ENCODE measurements at places on chromosomes 1 and 21.

DNA sequence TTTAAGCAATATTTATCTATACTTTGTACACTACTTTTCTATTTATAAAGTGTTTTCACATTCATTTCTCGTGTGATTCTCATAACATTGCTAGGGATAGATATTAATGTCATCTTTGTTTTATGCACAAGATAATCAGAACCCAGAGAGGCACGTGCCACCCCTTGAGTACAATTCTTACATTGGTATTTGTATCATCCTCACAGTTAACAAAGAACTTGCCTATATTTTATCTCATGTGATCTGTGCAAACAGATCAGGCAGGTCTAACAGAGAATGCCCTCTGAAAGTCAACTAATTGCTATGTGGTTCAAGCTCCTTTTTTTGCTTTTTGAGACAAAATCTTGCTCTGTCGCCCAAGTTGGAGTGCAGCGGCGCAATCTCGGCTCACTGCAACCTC lies 604.5 kb downstream of the LMO4 start:
- DNase-seq = no peak

- DNase-seq = no peak
These were observed 1.5 kb upstream of the CRABP2 start for GRCh38 chr1:156706657-156707416.

DNA sequence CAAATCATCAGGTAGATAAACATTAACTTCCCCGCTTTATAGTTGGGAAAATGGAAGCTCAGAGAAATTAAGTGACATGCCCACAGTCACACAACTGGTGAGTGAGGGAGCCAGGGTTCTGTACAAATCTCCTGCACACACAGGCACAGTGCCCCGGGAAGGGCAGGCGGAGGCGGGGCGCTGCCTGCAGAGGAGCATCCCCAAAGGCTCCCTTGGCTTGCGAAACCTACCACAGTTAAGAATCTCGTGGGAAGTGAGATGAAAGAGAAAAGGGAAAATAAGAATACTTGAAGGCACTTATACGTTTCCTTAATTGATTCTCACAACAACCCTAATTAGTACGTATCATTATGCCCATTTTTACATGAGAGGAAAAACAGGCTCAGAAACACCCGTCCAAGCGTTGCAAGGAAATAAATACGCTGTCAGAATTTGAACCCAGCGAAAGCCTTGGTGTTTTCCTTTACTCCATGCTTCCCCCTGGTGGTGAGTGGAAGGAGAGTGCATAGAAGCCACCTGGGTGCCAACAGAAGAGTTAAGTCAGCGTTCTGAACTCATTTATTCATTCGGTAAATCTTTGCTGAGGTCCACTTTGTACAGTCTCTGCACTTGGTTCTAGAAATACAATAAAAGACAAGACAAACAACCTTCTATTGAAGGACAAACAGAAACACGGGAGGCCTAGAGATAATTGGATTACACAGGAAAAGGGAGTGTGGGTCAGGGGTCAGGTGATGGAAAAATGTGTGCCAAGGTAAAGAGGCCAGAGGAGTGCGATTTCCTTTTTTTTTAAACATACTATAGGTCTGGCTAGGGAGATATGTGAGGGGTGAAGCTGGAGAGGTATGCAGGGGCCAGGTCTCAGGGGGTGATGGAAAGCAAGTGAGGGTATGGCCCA lies 28.4 kb downstream of the ACP6 start:
- DNase-seq = peak; percentile 33

- no peak for DNase-seq
These were observed 30.3 kb downstream of the UBASH3A start for GRCh38 chr21:42433946-42434551.

- DNase-seq = no peak
These were observed 4.2 kb downstream of the CADM3 start for GRCh38 chr1:159175571-159175970.

DNA sequence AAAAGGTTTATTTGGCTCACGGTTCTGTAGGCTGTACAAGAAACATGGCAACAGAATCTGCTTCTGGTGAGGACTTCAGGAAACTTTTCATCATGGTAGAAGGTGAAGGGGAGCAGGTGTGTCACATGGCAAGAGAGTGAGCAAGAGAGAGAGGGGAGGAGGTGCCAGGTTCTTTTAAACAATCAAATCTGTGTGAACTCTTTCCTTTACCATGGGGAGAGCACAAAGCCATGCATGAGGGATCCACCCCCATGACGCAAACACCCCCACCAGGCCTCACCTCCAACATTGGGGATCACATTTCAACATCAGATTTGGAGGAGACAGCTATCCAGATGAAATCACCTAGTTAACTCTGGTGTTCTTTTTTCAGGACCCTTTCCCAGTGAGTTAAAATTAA lies 103.6 kb downstream of the GALNT2 start:
- no peak for DNase-seq

Data from LHCN-M2 (cell line).